ENCODE measurements at places on chromosomes 5 and 9. TPM values are rescaled to one million over a fixed set of nuclear protein-coding genes. Genes with fewer than 3 reads are reported as not detected.
A peak's percentile ranks its signal among the peaks of the same experiment; 100 is the strongest.

DNA sequence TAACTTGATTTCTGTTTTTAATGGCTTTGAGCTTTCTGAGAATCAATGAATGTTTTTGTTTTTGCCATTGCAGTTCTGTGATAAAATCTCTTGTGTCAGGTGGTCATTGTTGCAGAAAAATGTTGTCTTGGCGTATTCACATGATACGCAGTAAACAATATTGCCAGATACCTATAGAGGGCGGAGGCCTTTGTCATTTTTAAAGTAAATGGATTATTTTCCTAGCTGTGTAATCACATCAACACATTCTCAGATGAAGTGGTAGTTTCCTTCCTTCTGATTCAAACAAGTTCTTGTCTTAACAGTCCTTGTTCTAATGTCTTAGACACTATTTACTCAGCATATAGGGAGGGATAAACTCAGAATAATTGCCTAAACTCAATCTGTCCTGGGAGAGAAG is 109.9 kb upstream of the DAB2 start:
- DNase-seq: no peak

- DNase-seq: no peak
Observed at GRCh38 chr5:14873790-14874189, 2.2 kb upstream of the ANKH start.

GRCh38 chr5:134127988-134128647 is 13.6 kb downstream of the TCF7 start:
- DNase-seq: no peak

GRCh38 chr5:96743065-96743768 is 64.5 kb downstream of the ERAP1 start:
- DNase-seq: no peak

DNA sequence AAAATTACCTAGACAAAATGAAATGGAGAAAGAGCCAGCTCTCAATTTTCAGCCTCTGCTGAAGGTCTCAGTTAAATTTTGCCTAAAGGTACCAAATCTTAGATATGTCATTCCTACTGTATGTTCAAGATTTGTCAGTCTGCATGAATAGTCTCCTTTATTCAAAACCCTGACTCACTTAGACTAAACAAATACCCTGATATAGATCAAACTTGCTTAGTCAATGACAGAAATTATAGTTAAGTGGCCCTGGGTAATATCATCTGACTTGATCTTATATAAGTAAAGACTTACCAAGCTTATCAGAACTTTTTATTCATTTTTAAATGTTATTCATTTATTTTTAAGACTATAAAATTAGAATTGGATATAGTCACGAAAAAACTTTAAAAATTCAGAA is 12.2 kb downstream of the MEGF9 start:
- DNase-seq: no peak

GRCh38 chr9:228929-229695 is 14.4 kb downstream of the DOCK8 start:
- DNase-seq: no peak

GRCh38 chr9:120532475-120532874 is 47.5 kb downstream of the CDK5RAP2 start:
- DNase-seq: peak; percentile 44

DNA sequence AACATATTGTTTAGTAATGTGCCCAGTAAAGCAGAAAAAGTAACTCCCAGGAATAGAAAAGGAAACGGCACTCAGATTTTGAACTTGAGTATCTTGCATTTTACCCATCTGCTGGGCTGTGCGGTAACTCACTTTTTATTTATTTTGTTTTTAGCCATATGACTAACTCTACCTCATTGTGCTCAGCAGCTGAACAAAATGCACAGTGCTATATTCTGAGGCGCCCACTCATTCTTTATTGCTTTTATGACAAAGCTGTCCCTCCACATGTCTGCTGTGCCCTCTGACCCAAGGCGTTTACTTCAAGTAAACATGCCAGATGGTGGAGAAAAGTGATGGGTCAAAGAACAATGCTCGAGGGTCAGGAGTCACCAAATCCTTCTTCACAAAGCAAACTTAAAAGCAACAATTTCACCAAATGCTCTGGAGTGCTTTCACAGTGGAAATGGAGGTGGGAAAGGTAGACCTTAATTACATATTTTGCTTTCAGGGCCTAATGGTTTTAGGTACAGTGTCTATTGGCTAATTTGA is 215.2 kb upstream of the ELAVL2 start:
- no peak for DNase-seq

DNA sequence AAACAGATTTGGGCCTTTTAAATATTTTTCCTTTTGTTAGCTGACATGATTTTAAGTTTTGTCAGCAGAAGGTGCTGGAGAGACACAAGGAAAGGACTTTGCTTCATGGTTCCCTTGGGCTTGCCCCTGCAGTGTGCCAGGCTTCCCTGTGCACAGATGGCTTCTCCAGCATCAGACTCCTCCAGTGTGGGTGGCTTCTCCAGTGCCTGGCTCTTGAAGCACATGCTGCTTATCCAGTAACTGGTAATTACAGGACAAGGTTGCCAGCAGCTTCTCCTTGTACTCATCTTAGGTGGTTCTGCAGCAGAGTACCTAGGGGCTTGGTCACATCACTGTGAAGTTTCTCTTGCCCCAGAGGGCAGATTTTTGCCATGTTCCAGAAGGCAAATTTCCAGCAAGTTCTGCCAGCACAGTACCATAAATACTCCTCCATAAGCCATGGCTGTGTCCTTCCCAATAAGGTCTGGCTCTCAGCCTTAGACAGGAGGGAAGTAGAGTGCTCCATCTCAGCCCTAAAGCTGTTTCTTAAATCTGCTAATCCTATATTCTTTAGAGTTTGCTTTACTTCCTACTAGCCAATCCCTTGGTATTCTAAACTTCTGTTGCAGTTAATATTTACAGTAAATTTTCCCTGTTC is 62.4 kb downstream of the PJA2 start:
- no peak for DNase-seq

The REEP5 gene
- 61.3 TPM for total RNA-seq

The SLC34A3 gene
- not detected for total RNA-seq

Measured in NCI-H460 (cell line).